Activated CD4-positive, CD25-positive, alpha-beta regulatory T cell treated with anti-CD3 and anti-CD28 coated beads, Interleukin-2, amount 50 U/mL, for 16 hours (primary cell): ENCODE measurements at places on chromosomes 4 and X.

GRCh38 chr4:31362756-31363155, 642.6 kb downstream of the PCDH7 start:
- no peak for DNase-seq

- DNase-seq, result no peak
Measured at GRCh38 chrX:1249101-1249887, 19.3 kb upstream of the CSF2RA start.

- DNase-seq, result no peak
Measured at GRCh38 chr4:44961001-44961755, 234.8 kb upstream of the GNPDA2 start.

- no peak for DNase-seq
Measured at GRCh38 chr4:80097400-80098177, 24.6 kb upstream of the ANTXR2 start.

DNA sequence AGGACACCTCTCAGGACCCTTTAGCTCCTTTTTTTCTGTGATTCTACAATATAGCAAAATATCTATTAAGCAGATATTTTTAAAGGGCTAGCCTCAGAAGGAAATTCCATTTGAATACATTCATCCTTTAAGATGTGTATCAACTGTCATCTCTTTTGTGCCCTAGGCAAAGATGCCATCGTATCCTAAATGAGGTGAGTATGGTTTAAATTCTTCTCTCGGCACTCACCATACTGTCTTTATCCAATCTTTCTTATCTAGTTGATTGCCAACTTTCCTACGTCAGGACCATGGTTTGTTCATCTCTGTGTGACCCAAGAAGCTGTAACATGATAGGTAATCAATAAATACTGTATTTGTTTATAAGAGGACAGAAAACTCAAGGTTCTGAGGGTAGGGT, 176.0 kb downstream of the LDB2 start:
- DNase-seq, result no peak

- DNase-seq, result no peak
Measured at GRCh38 chr4:106258145-106259045, 57.6 kb downstream of the TBCK start.

DNA sequence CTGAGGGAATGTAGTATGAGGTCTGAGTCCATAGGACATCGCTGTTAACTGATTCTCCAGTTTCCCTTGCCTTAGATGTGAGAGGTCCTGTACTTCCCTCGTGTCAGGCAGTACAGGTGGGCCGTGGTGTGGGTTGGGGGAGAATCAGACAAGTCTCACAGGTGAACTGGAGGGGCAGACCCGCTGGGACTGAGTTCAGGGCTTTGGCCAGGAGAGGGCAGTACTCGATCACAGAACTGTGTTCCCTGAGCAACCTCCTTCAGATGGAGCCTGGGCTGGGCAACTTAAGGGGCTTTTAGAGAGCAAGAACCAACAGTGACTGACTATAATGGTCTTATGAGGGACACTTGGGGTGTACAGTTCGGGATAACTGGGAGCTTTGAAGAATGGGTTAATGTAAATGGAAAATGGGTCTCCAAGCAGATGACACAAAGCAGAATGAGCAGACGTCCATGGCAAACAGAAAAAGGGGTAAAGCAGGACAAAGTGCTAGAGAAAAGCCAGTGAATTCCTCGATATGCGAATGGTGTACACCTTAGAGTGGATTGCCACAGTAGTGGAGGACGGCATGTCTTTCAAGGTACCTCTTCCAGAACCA, 83.6 kb downstream of the CCNG2 start:
- DNase-seq, result peak; percentile 18

- DNase-seq, result no peak
Measured at GRCh38 chr4:128517739-128518510, 230.3 kb upstream of the PGRMC2 start.

DNA sequence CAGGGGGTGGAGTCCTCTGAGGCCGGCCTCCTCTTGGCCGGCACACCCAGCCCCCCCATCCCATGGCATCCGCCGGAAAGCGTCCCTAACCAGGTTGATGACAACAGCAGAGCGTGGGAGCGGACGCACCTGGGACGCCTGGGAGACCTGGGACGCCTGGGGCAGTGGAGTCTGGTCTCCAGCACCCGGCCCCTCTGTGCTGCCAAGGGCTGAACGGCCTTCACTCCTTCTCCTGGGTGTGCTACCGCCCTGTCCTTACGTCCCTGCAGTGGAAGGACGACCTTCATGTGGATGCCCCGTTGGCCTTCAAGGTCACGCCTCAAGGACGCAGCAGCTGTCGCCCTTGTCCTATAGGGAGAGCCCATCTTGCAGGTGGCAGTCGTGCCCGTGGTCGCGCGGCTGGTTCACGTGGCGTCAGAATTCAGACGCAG, 26.9 kb downstream of the NKX1-1 start:
- DNase-seq, result no peak

DNA sequence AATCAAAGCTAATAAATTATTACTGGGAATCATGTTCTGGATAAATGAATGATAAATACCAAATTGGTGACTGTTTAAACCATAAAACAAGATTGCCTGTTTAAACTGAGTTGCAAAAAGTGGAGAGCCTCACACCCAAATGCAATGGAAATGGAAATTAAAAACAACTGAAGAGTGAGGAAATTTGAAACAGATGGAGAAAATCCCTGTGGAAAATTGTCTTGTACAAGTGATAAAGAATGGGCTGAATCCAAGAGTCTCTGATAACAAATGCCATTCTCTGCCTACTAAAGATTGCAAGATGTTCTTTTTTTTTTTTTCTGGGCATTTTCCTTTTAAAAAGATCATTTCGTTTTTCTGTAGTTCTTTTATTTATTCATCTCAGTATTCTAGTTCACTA, 426.3 kb downstream of the NLGN4X start:
- DNase-seq, result no peak

DNA sequence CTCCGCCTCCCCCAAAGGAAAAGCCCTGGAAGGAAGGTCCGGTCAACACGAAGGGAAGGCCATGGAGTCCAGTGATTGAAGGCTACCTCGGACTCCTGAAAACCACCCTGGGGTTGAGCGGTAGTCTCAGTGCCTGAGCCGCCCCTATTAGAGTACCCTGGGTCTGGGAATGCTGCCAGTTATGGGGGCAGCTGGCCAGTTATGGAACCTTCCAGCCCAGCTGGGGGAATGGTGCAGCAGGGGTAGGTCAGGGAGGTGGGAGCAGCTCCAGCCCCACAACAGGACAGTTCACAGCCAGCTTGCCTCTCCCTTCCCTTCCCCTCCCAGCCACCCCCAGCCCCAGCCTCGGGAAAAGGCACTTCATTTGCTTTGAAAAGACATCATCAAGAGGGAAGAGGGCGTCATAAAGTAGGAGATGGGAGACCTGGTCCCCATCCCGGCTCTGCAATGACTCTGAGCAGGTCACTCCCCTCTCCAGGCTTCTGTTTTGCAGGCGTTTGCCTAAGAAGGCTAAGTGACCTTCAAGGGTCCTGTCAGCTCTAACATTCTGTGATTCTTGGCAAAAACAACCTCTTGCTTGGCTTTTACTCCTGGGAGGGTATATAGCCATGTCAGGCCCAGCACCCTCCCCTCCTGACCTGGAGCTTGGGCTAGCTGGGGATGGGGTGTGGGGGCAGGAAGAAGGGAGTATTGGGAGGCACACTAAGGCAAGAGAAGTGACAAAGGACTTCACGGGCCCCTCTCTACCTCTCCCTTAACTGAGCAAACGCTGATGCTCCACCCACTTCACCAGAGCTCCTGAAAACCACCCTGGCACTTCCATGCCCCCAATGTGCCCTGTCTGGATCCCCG, 8.0 kb downstream of the APLN start:
- DNase-seq, result no peak

GRCh38 chr4:108372681-108373080, 203.9 kb upstream of the LEF1 start:
- no peak for DNase-seq

DNA sequence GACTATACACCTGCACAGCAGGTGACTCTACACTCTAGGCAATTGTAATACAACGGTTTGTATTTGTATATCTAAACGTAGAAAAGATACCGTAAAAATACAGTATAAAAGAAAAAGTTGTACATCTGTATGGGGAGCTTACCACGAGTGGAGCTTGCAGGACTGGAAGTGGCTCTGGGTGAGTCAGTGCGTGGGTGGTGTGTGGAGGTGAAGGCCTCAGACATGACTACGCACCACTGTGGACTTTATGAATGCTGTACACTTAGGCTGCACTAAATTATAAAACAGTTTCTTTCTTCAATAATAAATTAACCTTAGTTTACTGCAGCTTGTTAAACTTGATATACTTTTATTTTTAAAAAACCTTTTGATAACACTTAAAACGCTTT, 85.0 kb upstream of the FAT1 start:
- DNase-seq, result no peak

DNA sequence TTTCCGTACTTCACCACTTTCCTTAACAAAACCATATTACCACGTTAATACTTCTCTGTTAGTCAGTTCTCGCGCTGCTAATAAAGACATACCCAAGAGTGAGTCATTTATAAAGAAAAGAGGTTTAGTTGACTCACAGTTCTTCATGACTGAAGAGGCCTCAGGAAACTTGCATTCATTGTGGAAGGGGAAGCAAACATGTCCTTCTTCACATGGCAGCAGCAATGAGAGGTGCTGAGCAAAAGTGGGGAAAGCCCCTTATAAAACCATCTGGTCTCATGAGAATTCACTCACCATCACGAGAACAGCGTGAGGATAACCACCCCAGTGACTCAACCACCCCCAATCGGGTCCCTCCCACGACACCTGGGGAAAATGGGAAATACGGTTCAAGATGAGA, 289.8 kb upstream of the CLNK start:
- no peak for DNase-seq

GRCh38 chr4:98516441-98517217, 141.8 kb downstream of the TSPAN5 start:
- no peak for DNase-seq

GRCh38 chr4:182908124-182908523, 9.1 kb downstream of the DCTD start:
- DNase-seq, result no peak

DNA sequence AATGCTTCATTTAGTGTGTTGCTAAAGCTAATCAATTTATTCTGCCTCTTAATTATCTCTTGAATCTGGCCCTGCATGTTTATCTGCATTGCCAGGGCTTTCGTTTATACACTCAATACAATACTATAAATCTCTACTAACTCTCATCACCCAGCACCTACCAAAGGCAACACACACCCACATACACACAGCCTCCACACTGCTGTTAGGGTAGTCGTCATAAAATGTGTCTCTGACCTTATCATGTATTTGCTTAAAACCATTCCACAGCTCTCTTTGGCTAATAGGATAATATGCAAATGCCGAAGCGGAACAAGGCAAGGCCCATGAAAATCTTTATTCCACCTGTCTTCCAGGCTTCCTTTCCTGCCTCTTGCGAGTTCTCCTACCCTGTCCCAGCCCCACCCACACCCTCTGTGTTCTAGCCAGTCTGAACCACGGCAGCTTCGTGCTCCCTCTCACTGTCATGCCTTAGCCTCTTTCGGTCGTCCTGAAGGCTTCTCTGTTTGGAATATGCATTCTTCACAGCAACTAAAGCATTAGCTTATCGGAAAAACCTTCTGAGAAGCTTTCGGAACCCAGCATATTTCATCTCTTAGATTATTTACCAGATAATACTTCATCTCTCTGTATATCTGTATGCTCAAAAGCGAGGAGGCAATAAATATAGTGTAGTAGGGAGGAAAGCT, 333.5 kb downstream of the TENM3 start:
- DNase-seq, result no peak

DNA sequence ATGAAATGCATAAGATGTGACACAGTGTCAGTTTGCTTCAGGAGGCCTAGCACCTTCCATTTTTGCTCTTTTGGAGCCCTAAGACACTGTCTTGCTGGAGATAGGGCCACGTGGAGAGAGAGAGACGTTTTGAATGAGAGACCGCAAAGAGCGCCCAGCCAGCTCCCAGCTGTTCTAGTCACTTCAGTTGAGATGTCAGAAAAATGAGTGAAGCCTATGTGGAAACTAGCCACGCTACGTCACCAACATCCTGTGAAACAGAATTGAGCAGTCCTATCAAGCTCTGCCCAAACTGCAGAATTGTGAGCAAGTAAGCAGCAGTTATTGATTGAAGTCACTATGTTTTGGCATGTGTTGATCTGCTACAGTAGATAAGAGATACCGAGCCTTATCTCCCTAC, 13.1 kb downstream of the GPR82 start:
- no peak for DNase-seq

- DNase-seq, result no peak
Measured at GRCh38 chr4:17934286-17934685, 87.3 kb downstream of the LCORL start.

DNA sequence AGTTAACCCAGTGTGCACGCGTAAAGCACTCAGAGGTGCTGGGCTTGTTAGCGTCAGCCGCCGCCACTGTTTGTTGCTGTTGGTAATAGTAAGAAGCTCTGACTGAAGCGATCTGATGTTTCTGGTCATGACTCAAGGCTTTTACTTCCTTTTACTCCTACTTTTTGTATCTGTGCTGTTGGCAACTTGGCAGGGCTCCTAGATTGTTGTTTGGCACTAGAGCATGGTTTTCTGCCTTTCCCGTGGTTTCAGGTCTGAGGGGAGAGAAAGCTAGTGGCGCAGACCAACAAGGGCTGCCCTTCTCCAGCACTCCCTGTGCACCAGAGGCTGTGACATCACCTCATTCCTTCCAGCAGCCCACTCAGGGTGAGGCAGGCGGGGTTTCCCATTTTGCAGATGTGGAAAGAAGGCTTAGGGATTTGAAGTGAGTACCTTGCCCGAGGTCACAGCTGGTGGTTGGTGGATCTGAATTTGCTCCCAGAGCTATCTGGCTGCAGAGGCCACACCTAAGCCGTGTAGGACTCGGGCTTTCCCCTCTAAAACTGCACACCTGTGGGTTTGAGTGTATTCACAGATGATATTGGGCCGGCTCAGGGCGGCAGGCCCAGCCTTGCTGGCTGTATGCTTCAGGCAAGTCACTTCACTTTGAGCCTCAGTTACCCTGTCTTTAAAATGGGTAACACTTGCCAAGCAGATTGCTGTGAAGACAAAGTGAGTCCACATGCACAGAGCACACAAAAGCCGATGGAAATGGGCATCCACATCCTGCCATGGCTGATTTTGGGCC, 51.2 kb upstream of the TADA2B start:
- DNase-seq, result no peak

GRCh38 chrX:150211988-150212387, 151.1 kb upstream of the MAMLD1 start:
- DNase-seq, result no peak

DNA sequence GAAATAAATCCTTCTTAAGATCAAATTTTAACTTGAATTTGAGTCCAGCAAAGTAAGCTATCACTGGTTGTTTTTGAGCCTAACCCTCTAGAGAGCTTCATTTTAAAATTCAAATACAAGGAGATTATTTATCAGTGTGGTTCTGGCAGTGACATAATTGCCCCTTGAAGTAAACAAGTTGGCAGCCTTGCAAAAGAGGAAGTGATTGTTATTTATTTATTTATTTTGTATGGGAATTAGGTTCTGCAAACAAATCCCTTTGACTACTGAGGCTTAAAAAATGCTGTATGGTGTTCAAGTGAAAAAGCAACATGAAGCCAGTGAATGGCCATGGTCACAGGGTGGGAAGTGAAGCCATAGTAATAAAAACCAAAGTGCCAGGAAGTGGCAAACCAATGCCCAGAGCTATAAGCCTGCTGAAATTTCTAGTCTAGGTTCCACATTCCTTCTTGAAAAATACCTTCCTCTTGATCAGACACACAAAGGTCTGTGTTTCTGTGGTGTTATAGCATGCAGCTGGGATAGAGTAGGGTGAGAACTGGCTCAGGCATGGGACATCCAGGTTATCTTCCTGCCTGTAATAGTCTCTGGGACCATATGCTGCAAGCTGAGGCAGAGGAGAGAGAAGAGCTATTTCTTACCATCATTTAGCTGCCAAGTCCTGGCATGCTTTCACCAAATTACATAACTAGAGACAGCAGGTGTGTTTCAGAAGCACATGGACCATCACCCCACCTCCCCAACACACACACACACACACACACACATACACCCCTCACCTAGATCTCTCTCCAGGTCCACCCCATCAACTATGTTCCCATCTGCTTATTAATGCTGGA, 47.1 kb upstream of the TSPAN7 start:
- no peak for DNase-seq
